ENCODE measurements at places on chromosomes 12 and 14.

DNA sequence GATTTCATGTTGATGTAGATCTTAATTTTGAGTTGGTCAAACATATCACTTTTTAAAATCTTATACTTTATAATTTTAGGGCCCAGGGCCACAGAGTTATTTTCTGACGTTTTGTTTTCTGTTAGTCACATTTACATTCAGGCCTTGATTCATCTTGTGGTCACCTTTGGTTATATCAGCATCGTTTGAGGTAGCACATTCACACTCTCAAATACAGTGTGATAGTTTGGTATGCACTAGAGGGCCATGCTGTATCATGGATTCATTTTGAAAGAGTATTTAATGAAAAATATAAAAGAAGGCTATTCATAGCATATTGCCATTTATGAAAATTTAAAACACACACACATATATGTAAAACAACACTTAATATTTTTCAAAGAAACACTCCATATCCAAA lies 274.6 kb downstream of the RAD51B start:
- DNase-seq: no peak

- DNase-seq: peak; percentile 84
Measured at GRCh38 chr14:20719777-20720176, 25.9 kb upstream of the EDDM3A start.

DNA sequence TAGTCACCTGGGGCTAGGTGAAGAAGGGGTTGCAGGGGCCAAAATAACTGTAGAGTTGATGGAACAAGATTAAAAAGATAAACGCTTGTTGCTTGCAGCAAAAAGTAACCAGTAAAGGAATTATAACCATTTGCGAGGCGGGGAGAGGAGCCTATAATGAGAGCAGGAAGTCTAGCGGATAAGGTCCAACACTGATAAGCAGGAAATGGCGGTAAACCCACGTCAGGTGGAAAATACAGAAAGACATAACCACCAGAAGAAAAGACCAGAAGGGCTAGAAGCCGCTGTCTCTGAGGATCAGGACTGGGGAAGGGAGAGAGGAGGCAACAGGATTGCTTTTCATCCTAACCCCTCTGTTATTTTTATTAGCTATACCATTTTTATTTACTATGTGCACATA lies 303.3 kb downstream of the DPF3 start:
- DNase-seq: no peak

GRCh38 chr12:115632308-115632707 lies 645.2 kb downstream of the MED13L start:
- DNase-seq: no peak

DNA sequence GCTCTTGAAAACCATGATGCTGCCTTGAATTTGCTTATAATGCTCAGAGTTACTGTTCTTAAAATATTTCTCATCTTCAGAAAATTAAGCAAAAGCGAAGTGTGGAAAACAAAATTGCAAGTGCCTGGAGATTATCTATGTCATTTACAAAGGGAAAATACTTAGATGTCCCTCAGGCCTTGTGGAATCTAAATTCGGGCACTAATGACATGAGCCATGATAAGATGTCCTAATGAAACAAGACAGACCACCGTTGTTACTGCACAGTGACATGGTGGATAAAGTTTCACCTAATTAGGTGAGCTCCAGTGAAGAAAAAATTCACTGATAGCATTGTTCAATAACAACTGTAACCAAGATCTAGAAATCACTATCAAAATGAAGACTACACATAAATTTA lies 30.4 kb downstream of the PPP1R13B start:
- DNase-seq: no peak

GRCh38 chr12:122743895-122744525 lies 8.6 kb upstream of the DENR start:
- DNase-seq: no peak

DNA sequence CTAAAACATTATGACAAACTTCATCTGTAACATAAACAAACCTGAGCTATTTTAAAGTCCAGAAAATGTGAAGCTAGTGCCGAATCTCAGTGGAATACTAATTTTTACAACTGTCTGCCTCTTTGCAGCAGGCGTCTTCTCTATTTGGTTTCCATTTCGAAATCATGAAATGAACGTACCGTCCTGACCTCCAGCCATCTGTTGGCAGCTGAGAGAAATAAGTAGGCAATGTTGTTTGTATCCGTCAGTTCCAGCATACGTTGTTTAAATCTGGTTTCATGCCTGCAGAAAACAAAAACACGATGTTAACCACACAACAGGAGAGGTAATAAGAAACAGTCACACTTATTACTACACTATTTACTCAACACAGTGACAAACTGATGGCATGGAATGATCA lies 54.3 kb upstream of the KCNJ8 start:
- DNase-seq: no peak

GRCh38 chr12:47820631-47821345 lies 1.1 kb upstream of the HDAC7 start:
- peak; percentile 90 for DNase-seq

GRCh38 chr14:56812364-56813141 lies 2.3 kb upstream of the OTX2 start:
- no peak for DNase-seq

DNA sequence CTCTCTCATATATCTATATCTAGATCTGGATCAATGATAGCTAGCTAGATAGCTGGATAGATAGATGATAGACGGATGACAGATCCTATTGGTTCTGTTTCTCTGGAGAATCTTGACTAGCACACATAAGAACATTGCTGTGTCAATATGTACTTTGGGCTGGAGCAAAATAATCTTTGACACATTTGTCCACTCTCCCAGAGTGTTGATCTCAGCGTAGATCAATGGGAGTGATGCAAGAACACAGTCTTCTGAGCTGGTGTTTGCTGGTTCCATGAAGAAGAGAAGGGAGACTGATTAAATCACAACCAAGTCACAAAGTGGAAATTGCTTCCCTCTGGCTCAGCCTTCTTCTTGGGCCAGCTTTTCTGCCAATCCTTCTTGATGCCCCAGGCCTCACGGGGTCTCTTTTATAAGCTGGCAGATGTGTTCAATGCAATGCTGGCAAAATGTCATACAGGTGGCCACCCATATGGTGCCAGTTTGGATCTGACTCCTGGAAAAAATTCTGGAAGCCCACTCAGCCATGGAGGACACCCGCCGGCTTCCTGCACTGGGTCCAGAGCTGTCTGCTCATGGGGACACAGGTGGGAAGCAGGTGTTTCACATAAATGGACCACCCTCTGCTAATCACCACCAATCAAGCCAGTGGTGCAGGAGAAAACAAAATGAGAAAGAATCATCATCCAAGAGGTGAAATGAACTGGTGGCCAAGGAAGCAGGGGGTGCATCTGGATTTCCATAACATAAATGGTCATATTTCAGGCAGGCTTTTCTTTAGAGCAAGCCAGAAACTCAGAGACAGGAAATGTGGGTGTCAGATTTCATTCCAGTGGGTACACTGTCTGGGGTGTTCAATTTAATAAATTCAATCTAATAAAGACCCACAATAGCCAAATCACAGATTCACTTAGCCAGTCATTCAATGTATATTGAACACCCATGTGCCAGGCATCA lies 310.3 kb downstream of the DPF3 start:
- no peak for DNase-seq

DNA sequence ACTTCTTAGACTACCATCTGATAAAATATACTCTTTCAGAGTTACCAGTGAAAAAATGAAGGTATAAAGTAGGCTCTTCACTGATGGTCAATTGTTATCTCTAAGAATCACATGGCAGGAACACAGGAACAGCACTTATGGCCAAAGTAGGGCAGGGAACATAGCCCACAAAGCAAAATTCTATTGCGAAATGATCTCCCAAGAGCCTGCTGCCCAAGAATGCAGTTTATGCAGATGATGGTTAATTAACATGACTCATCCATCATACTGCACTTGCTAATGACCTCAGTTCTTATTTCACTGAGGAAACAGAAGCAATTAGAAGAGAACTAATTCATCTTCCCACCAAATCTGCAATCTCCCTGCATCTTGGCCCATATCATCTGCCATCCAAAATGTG lies 133.8 kb downstream of the SLC2A13 start:
- no peak for DNase-seq

- DNase-seq: no peak
Measured at GRCh38 chr14:92584816-92585215, 71.2 kb downstream of the RIN3 start.

DNA sequence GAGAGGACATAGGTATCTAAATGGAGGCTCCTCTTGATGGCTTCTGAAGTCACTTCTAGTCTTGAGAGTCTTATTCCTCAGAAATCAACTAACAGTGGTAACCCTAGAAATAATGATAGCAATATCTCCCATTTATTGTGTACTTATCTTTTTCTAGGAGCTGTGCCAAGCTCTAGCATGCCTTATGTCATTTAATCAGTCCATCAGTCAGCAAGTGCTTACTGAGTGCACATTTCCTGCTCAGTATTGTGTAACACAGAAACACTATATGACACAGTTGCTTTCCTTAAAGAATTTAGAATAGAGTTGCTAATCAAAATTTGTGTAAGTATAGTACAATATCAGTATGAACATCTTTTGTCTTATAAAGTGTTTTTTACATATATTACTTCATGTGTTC lies 36.6 kb downstream of the KRT76 start:
- DNase-seq: no peak

GRCh38 chr14:81408595-81408994 lies 8.5 kb upstream of the STON2 start:
- DNase-seq: no peak

DNA sequence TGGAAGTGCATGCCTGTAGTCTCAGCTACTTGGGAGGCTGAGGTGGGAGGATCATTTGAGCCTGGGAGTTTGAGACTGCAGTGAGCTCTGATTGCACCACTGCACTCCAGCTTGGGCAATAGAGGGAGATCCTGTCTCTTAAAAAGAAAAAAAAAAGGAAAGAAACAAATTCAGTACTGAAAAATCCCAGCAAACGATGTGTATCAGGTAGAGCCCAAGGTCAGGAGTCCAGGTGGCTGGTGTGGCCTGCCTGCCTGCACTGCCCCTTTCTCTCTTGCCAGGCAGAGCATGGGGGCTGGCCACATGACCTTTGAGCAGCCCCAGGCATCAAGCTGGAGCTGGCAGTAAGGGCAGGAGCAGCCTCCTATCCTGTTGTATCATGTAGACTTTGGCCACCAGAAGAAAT lies 31.8 kb downstream of the ELK3 start:
- no peak for DNase-seq

DNA sequence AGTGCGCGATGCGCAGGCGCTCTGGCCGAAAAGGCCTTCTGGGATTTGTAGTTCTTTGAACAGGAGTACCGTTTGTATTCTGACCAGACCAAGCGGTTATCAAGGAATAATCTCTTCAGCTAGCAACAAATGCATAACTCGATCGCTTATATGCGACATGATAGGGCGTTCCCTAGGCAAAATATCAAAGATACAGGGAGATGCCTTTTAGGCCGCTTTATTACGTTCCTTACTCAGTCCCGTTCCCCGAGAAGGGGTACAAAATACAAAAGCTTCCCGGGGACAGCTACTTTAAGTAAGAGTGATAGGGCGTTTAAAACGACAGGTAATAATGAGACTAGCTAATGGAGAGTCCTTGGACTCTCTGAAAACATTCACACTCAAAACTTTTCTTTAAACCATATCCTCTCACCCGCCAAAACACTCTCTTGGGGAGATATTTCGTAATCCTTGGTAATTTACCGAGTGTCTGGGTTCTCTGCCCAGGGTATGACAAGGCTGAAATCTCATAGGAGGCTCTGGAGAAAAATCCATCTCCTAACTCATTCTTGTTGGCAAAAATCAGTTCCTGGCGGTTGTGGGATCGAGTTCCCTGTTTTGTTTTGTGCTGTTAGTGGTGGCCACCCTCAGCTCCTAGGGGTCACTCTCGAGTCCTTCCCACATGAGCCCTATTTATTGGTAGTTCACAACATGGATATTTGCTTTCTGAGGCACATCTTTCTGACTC lies 412 bp upstream of the SNW1 start:
- peak; percentile 7 for DNase-seq

DNA sequence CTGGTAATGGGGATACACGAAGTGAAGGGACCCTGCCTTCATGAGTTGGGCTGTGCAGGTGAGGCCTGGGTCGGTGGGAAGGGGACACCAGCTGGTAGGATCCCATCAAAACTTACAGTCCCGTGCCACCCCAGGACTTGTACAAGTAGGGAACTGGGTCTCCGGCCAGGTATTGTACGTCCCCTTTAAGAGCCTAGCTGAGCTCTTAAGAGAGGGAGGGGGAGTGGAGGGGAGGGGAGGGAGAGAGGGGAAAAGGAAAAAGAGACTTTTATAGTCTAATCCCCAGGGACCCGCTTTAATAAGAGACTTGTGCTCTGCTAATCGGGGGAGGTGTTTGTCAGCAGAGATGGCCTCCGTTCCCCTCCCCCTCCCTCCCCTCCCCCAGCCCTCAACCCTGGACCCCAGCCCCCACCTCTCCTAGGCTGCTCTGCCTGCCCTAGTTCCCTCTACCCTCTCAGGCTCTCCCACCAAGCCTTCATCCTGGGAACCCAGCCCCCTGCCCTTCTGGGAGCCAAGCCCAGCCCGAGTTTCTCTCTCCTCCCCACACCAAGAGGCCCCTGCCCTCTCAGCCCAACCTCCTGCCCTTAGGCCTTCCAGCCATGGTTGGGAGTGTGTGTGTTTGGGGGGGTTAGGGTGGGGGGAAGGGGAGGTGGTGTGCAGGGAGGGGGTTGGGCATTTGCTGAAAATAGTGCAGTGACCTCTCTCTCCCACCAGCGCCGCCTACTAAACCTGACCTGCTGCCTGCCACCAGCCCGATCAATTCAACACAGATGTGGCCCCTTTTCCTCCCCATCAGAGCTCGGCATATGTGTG lies 2.6 kb downstream of the GDF11 start:
- DNase-seq: peak; percentile 64

DNA sequence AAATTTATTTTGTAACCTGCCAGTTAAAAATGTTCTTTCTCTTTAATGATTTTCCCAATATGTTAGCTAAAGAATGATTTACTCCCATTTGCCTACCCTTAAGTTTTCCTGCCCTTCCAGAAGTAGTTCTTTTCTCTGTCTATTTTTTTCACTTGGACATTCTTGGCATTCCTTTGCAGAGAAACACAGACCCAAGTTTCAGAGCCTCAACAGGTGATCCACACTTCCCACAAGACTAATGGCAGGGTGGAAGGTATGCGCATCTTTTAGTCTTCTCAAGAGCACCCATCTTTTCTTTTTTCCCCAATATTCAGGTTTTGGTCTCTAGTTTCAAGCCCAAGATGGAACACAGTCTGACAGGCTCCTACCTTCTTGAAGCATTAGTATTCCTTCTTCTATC lies 420.7 kb downstream of the ADAMTS20 start:
- no peak for DNase-seq

DNA sequence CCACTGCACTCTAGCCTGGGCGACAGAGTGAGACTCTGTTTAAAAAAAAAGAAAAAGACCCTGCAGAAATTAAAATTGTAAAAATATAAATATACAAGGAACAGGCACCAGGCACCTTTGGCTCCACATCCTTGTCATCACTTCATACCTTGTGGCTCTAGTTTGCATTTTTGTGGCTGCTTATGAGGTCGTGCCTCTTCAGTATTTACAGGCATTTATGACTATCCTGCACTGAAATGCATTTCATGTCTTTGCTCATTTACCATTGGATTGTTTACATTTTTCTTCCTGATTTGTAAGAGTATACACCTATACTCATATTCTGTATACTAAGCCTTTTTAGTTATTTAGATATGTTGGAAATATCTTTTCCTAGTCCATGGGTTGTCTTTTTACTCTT lies 20.1 kb downstream of the BICD1 start:
- DNase-seq: no peak

- DNase-seq: no peak
Measured at GRCh38 chr14:85009506-85009905, 520.4 kb upstream of the FLRT2 start.
